ENCODE measurements at places on chromosomes 2 and 18.

DNA sequence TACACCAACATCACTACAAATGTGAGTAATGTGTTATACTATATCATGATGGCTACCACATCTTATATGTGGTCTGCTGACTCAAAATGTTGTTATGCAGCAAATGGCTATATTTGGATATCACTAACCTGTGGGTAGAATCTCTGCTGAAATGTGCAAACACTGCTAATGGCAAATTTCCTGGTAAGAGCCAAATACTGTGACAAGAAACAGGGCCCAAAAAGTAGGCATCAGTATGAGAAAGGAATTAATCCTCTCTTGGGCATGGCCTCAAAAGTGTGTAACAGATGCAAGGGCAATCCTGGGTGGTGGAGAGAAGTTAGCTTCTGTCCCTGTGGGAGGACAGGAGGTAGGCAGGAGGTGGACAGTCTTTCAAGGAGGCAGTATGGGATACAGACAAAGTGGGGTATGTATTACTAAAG is 13.3 kb downstream of the ATF2 start:
- peak; percentile 83 for DNase-seq

GRCh38 chr2:161839926-161840325 is 215.7 kb downstream of the SLC4A10 start:
- no peak for DNase-seq

GRCh38 chr18:22556222-22557167 is 138.8 kb upstream of the CTAGE1 start:
- DNase-seq: no peak

- DNase-seq: no peak
These were observed 1.1 kb upstream of the SLC66A2 start for GRCh38 chr18:79952456-79952995.

DNA sequence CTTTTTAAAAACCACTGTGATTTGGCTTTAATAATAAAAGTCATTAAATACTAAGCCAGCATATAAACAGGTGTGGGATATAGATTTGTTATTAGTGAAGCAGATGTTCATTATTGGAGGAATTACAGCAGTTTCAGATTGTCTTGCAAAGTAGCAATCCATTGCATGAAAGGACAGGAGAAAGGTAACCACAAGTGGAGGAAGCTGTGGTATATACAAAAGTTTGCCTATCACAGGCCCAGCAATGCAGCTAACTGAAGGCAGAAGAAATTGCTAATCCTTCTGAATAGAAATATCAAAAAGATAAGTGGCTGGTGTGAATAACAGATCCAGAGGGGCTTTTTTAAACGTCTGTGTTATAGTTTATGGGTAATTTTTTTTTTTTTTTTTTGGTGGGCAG is 199.4 kb downstream of the ZNF385B start:
- no peak for DNase-seq

DNA sequence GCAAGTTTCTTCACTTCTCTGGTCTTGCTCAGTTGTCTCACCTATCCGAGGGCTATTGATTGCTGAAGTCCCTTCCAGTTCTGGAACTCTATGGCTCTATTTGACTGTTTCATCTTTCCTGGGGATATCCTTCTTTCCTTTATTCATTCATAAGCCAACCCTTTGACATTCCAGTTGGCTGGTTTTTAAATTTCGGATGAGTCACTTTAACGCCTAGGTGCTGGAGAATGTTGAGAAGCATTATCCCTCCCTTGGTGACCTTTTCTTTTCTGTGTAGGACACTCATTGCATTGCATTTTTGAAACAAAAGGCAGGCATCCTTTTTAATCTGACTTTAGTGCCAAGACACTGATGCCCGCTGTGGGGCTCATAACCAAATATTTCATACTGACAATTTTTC is 307.1 kb downstream of the TSN start:
- DNase-seq: no peak

- peak; percentile 24 for DNase-seq
These were observed at the start of gene CYP1B1 for GRCh38 chr2:38075507-38076151. TSS of gene CYP1B1 (minus strand) at chr2:38076151. CDS start at chr2:38075388, 763 bp downstream.

- no peak for DNase-seq
These were observed 14.7 kb downstream of the RRM2 start for GRCh38 chr2:10137053-10137843.

- DNase-seq: no peak
These were observed 997 bp upstream of the DRC1 start for GRCh38 chr2:26400723-26401122.

DNA sequence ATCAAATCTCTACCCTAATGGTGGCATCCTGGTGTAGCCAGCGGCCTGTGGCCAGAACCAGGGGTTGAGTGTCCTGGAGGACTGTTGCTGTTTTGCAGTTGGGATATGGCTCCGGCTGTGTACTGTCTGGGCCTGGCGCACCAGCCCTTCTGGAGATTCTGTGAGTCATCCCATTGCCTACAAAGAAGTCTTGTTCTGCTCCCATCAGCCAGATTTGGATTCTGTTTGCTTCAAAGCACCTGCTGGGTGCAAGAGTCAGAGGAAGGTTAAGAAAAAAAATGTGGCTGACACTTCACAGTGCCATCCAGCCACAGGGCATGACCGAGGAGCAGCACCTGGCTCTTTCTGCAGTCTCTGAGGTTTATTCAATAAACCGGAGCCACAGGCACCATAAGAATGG is 41.0 kb upstream of the ASAP2 start:
- DNase-seq: no peak

DNA sequence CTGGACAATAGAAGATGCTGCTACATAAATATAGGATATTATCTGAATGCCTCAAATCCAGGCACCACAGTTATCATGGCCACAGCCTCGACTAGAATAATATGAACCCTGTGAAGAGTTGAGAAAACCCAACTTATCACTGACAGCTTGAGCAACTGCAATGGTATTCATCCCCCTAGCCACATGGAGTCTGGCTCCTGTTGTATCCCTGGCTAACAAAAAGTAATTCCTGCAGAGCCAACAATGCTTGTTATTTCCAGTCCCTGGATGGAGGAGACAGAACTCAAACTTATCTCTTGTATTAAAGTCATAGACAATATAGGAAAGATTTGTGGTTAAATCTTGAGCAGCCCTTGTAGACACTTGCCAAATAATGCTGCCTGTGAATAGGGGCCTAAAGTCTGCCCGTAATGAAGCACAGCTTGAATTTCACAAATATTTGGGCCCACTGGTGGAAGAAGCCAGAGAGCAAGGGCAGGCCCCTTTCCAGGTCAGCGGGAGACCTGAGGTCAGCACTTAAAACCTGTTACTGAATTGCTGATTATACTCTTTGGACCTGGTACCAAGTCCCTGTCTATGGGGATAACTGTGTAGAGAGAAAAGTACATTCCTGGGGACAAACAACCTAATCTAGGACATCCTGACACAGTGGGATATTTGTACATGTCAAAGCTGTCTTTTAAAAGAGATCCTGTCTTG is 28.4 kb upstream of the SUCLG1 start:
- DNase-seq: no peak

GRCh38 chr2:105361102-105361889 is 24.0 kb downstream of the C2orf49 start:
- peak; percentile 12 for DNase-seq

- DNase-seq: no peak
These were observed 35.8 kb downstream of the KATNAL2 start for GRCh38 chr18:46953195-46953594.

- peak; percentile 71 for DNase-seq
These were observed at the start of gene DNMT3A for GRCh38 chr2:25341753-25342371. TSS of gene DNMT3A (minus strand) at chr2:25341925. CDS start at chr2:25313984, 27,941 bp downstream.

DNA sequence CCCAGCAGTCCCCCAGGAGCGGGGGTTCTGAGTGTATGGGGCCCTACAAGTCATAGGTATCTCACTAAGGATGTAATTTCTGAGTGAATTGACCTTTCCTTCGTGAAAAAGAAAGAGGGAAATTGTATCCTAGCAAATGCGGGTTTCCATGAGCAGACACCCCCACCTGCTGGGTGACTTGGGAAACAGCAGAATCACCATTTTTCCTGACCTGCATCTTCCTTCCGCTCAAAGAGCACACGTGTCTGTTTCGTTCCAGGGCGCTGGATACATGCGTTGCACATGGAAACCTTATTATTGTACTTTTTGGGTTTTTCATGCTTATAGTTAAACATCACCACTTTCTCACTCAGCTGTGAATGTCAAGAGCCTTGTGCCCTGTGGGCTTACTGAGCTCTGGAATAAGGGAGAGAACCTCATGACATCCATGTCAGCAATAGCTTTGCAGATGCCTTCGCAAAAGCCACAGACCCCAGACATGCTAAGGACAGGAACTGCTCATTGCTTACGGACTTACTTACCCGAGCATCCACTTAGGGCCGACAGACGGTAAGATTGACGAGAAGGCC is 132.8 kb downstream of the TPO start:
- DNase-seq: peak; percentile 23

DNA sequence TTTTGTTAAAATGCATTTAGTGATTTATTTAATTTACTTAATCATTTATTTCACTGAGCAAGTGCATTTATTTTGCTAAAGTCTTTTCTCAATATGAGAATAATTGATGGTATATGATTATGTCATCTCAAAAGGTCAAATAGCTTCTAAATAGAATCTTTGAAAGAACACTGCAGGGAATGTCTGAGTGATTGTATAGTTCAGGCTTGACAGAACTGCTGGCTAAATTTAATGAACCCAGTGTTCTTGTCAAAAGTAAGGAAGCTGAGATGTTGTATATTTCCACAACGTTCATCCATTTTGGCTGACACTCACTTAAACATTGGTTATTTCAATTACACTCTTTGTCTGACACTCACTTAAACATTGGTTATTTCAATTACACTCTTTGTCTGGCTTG is 39.3 kb upstream of the CDH7 start:
- DNase-seq: no peak

DNA sequence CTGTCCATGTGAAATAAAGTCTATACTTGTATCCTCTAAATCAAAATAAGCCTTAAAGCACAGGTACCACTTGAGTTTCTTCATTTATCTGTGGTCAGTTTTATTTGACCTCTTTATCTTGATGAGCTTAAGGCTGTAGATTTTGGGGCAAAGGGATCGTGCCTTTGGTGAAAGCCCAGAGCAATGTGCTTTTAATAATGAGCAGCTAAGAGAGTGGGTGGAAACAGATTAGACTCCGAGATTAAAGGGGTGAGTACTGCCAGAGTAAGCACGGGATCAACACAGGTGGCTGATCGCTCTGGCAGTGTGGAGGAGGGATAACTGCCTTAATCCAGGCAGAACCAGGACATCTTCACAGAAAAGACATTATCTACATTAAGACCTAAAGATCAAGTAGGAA is 280.4 kb downstream of the TDRD15 start:
- no peak for DNase-seq

DNA sequence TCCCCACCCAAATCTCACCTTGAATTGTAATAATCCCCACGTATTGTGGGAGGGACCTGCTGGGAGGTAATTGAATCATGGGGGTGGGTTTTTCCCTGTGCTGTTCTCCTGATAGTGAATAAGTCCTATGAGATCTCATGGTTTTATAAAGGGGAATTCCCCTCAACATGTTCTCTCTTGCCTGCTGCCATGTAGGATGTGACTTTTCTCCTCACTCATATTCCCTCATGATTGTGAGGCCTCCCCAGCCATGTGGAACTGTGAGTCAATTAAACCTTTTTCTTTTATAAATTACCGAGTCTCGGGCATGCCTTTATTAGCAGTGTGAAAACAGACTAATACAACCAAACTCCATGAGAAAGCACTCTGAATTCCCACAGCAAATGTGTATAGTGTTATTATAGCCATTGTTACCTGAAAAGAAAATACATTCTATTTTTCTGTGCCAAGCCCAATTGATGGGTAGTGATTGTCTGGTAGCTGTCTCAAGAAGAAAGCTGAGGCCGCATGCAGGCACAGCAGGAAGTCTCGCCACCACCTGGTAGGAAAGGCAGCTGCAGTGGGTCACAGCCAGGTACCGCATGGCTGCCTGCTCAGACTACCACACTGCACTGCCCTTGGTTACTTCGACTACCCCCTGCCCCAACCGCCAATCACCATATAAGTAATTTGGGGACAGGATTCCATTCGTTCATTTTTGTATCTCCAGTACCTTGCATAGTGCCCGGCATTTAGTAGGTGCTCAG is 10.3 kb upstream of the ZBTB7C start:
- DNase-seq: no peak

DNA sequence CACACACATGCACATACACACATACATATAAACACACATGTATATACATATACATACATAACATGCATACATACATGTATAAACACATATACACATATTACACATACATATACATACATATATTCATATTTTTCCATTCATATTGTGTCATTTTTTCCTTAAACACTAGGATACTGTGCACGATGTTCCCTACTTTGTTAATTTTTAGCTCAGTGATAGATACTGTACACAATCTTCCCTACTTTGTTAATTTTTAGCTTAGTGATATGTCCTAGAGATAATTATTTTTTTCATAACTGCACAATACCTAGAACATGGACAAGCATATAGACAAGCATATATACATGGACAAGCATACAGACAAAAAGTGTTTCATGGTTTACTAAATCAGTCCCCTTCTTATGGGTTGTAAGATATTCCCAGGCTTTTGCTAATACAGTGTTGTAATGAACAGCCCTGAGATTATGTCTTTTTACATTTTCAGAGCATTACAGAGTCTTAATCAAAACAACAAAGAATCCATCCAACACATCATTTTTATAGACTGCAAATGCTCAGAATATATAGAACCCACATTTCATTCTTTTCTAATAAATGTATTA is 75.6 kb downstream of the PID1 start:
- DNase-seq: no peak

- no peak for DNase-seq
These were observed 11.9 kb upstream of the TMEM182 start for GRCh38 chr2:102749938-102750337.

- DNase-seq: no peak
These were observed 1.3 kb downstream of the LRRTM4 start for GRCh38 chr2:77520641-77521547.

DNA sequence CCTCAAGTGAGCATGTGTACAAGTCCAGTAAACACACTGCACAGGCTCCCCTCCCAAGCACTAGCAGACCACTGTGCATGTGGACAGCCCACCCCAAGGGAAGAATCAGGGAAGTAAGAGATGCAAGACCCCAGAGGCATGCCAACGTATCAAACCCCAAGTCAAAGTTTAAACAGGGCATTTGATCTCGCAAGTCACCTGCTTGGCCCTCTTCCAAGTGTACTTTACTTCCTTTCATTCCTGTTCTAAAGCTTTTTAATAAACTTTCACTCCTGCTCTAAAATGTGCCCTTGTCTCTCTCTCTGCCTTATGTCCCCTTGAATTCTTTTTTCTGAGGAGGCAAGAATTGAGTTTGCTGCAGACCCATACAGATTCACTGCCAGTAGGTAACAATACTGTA is 201.2 kb upstream of the PARD3B start:
- DNase-seq: no peak

DNA sequence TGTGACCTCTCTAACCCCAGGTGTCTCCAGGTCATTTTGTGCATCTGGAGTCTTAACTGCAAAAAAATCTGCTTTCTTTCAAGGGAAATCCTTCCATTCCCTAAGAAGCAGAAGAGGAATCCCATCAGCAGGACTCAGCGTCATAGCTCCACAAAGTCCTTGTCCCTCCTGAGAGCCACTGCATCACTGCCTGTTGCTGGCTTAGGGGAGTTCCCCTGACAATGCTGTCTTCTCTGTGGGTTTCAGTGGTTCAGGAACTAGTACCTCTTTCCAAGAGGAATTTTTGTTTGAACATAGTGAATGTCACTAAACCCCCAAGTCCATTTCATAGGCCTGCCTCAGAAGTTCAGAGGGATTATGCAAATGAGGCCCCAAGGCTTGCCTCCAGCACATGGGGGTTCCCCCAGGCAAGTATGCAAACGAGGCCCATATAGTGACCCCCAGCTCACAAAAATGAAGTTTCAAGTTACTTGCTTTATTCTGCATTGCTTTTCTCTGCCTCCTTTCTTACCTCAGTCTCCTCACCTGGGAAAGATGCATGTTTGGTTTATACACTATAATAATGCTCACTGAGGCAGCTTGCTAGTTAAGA is 513.9 kb upstream of the MEX3C start:
- no peak for DNase-seq

GRCh38 chr18:34258176-34258575 is 33.5 kb upstream of the NOL4 start:
- no peak for DNase-seq
